ENCODE measurements at places on chromosomes 3 and 15. TPM values are rescaled to one million over a fixed set of nuclear protein-coding genes. Genes with fewer than 3 reads are reported as not detected.

Gene HESX1
- not detected for total RNA-seq

Gene FMN1
- 0.23 TPM for total RNA-seq

Gene LRRC15
- not detected for total RNA-seq

Gene C3orf52
- total RNA-seq: 2.9 TPM

Gene TAGLN3
- total RNA-seq: 0.34 TPM

Gene SPATA12
- total RNA-seq: not detected

Gene IQCF5
- not detected for total RNA-seq

Gene GPR149
- not detected for total RNA-seq

Gene ERICH6
- not detected for total RNA-seq

Gene WDR53
- 9.5 TPM for total RNA-seq

Gene TMEM207
- not detected for total RNA-seq

Gene A4GNT
- not detected for total RNA-seq

Gene SEMA6D
- 4.8 TPM for total RNA-seq

Gene SLC41A3
- 31.4 TPM for total RNA-seq

Gene PIGX
- 23.3 TPM for total RNA-seq

Gene ZNF445
- total RNA-seq: 4.1 TPM

Gene CPB1
- total RNA-seq: not detected

Gene CPNE9
- total RNA-seq: not detected

Gene ARL14
- total RNA-seq: not detected

Gene TGM4
- total RNA-seq: 0.17 TPM

Gene TMEM44
- 26.8 TPM for total RNA-seq

Gene SERPINI2
- total RNA-seq: not detected

Gene IMPG2
- 0.17 TPM for total RNA-seq

Gene SLC27A2
- not detected for total RNA-seq

Gene GANC
- 4.5 TPM for total RNA-seq

Gene SNURF
- 1.5 TPM for total RNA-seq

Gene EOMES
- total RNA-seq: 0.35 TPM

Gene KPNA1
- total RNA-seq: 18.7 TPM

Data from pericardium fibroblast (primary cell).